Omental fat pad (tissue), 4 donors: ENCODE measurements at places on chromosomes 1 and 21. TPM values are rescaled to one million over a fixed set of nuclear protein-coding genes. Genes with fewer than 3 reads are reported as not detected.

Gene EVA1B
- 40.6 TPM for total RNA-seq

Gene C1orf167
- total RNA-seq = not detected

Gene VWA5B1
- not detected for total RNA-seq

Gene ODR4
- total RNA-seq = 18.5 TPM

Gene ADAMTS1
- total RNA-seq = 156 TPM

Gene ZBTB8A
- total RNA-seq = 7.9 TPM

Gene PIGR
- total RNA-seq = 0.44 TPM

Gene HMGB4
- not detected for total RNA-seq

Gene LIN28A
- total RNA-seq = not detected

Gene SH2D5
- total RNA-seq = 0.84 TPM

Gene S100A5
- not detected for total RNA-seq

Gene CRB1
- total RNA-seq = not detected

Gene C1orf116
- total RNA-seq = 0.16 TPM

Gene CELA2B
- total RNA-seq = not detected

Gene NCAM2
- 2.3 TPM for total RNA-seq

Gene RGS13
- 0.65 TPM for total RNA-seq

Gene RXRG
- total RNA-seq = 1.0 TPM

Gene TLR5
- 7.0 TPM for total RNA-seq

Gene DNALI1
- 7.6 TPM for total RNA-seq

Gene NBL1
- total RNA-seq = 97.9 TPM

Gene FCRLB
- total RNA-seq = 1.0 TPM

Gene IFNLR1
- 1.8 TPM for total RNA-seq
